ENCODE measurements at places on chromosomes 4 and X.
A peak's percentile ranks its signal among the peaks of the same experiment; 100 is the strongest.

GRCh38 chr4:188411805-188412204 is 272.6 kb downstream of the TRIML1 start:
- DNase-seq, result no peak

- DNase-seq, result no peak
These were observed 38.8 kb upstream of the ADGRA3 start for GRCh38 chr4:22554670-22555069.

DNA sequence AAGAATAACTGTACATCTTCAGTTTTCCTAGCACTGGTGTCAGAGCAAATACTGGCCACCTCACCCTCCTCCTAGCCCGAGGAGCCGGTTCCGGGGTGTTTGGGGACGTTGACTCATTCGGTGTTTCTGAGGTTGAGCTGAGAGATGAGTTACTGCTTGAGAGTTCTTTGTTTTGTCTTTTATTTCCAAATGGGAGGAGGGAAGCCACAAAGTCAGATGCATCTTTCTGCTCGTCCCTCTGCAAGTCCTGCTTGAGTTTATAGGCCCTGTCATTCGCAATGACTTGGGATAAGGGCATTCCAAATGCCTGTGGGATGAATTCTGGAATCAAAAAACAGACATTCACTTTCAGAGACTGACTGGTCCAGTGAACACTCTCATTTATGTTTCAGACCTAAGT is 77.5 kb downstream of the HCCS start:
- no peak for DNase-seq

- DNase-seq, result no peak
These were observed 79.2 kb upstream of the GPM6A start for GRCh38 chr4:175891231-175891630.

- no peak for DNase-seq
These were observed 77.2 kb upstream of the IL1RAPL2 start for GRCh38 chrX:104488811-104489210.

GRCh38 chrX:150205011-150205410 is 158.1 kb upstream of the MAMLD1 start:
- no peak for DNase-seq

GRCh38 chr4:22778547-22779163 is 85.9 kb downstream of the GBA3 start:
- DNase-seq, result no peak

- DNase-seq, result peak; percentile 16
These were observed 67.3 kb downstream of the ASB9 start for GRCh38 chrX:15202454-15203177.

GRCh38 chr4:58957711-58958110 is 1847.5 kb upstream of the IGFBP7 start:
- no peak for DNase-seq

GRCh38 chrX:39443240-39443639 is 642.0 kb downstream of the MID1IP1 start:
- DNase-seq, result no peak

DNA sequence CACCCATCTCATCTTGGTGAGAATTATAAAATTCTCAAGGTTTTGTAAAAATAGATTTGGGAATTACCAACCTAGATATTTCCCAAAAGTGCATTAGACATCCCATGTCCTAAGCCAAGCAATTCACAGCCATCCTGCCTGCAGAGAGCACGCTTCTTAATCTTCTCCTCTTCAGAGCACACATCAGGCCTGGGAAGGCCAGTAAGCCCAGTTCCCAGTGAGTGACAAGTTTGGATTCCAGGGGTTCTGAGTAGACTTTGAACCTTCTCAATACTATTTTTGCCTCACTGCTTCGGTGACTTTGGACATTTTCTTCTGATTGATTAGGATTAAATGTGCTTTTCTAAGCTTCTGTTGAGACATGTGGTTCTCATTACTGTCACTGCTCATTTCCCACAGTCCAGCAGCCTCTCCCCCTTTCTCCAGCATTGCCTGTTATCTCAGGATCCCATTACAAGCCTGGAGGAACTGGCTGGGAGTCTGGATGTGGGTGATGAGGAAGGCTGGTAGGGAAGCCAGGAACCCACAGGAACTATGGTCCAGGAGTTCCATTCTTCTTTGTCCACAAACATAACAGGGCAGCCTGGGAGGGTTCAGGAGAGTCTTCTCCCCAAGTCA is 56.4 kb upstream of the TMEM150C start:
- DNase-seq, result no peak

DNA sequence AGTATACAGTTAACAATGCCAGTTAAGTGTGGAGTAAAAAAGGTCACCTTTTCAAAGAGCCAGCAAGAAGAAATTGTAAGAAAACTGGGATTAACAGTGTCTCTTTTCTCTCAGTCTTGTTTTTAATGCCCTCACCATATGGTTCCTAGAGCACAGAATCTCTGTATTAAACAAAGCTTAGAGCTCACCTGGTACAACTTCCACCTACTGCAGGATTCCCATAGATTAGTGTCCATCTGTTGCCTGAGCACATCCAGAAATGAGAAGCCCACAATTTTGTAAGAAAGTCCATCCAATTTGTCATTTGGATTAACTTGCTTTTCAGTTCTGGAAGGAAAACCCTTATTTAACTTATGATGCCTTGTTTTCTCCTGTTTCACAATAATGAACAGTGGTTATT is 1037.1 kb downstream of the STPG2 start:
- no peak for DNase-seq

DNA sequence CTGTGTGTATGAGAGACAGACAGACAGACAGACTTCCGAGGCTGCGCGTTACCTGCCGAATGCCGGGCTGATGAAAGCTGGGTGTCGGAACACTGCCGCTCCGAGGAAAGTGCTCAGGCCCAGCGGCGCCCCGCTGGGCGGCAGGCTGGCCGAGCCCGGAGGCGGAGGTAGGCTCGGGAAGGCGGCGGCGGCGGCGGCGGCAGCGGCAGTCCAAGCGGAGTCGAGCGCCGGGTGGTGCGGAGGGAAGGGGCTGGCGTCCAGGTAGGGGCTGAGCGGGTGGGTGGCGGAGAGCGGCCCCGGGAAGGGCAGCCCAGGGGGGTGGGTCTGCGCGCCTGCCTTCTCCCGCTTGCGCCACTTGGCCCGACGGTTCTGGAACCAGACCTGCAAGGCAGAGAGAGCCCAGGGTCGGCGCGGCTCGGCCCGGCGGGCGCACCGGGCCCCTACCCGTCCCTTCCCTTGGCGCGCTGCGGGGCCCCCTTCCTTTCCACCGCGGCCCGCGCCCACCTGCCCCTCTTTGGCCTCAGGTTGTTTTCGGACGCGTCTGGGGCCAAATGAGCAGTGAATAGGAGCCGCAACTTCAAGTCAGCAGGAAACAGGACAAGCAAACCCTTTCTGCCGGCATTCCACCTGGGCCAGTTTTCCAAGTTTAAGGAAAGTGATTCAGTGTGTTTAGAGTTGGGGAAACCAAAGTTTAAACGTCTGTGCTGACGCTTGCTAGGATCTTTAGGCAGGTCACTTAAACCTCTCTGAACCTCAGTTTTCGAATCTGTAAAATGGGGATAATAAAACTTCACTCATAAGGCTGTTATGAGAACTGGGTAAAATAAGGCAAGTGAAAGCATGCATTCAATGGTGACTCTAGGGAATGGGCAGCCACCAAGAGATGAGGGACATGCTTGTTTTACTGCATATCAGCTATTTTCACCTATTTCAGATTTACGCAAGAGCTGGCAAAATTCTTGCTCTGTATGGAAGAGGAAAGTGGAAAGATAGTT is 8.4 kb downstream of the ARX start:
- DNase-seq, result no peak

GRCh38 chr4:109589605-109590004 is 29.6 kb downstream of the MCUB start:
- no peak for DNase-seq

DNA sequence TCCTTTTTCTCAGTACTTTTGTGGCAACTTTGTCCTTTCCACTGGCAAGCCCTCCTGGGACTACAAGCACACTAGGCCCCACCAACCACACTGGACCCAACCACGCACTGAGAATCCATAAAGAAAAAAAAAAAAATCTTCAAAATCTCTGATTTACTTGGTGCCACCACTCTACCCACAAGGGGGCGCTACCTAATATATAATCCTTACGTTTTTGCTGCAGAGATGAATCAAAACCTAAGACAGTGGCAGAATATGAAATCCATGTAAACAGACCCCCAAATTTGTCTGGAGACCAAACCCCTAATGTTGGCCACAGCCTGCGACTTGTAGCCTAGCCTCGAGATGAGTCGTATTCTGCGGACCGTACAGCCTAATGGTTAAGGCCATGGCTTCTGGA is 63.5 kb upstream of the ARHGAP36 start:
- DNase-seq, result peak; percentile 16

DNA sequence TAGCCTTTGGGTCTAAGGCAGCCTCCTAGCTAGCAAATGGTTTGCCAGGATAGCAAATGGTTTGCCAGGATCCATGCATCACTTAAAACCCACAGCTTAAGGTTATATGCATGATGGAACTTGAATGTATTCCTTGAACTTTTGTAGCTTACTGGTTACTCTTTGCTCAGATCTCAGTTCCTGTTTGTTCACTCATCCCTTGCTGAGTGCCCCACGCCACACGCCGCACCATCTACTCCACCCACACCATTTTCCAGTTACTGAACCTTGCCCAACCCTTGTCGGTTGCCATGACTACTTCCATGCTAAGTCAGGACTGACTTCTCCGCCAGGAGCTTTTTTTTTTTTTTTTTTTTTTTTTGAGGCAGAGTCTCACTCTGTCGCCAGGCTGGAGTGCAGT is 29.5 kb upstream of the XIAP start:
- no peak for DNase-seq

- no peak for DNase-seq
These were observed 4.2 kb downstream of the MYL5 start for GRCh38 chr4:678331-679103.

- DNase-seq, result no peak
These were observed 18.1 kb downstream of the SEC24B start for GRCh38 chr4:109451544-109452273.

DNA sequence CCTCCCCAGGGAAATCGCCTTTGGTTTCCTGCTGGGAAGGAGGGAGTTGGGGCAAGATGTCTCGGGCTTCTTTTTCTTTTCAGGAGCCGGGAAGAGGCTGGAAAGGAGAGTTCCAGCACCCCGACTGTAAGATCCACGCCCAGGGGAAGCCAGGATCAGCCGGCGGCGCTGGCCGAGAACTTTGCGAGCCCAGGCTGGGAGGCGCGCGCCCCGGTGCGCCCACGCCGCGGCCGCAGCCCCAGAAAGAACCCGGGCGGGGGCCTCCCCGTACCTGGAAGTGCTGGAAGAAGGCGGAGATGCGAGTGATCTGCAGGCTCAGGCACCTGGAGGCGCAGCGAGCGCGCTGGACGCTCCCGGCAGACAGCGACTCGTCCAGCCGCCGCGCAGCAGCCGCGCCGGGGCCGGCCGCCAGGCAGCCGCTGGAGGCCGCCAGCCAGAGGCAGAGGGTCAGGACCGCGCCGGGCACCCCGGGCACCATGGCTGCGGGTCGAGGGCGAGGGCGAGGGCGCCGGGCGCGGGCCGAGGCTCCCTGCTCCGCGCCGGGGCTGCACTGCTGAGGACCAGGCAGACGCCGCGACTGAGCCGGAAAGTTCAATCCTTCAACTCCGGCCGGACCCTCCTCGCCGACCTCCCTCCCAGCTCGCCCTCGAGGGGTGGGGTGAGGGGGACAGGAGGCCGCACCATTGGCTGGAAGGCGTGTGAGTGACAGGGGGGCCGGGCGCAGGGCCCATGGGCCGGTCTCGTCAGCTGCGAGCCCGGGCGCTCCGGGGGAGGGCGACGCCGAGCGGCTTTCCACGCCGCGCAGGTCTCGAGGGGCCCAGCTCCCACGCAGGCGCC is at the start of gene ANOS1:
ANOS1 (minus strand) TSS at position 579 of the 837 bp plus-strand sequence; CDS start at position 478, 101 bp downstream.
- DNase-seq, result no peak

- no peak for DNase-seq
These were observed 50.4 kb downstream of the PHKA1 start for GRCh38 chrX:72663737-72664136.

GRCh38 chr4:124483048-124483906 is 229.3 kb downstream of the ANKRD50 start:
- DNase-seq, result no peak

DNA sequence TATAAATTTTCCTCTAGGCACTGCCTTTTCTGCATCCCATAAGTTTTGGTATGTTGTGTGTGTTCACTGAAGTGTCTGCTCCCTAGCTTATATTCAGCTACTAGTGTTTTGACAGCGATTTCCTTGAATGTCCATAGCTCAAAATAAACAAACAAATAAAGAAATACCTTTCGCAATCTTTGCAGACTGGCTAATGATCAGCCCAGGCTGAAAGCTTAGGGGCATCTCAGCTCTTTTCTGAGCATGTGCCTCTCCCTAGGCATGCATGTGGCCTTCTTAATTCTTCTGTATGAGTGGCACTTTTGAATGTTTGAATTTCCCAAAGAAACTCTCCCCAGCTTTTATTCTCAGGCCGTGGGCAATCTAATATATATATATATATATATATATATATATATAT is 44.6 kb upstream of the SHROOM4 start:
- DNase-seq, result no peak

- no peak for DNase-seq
These were observed 521.5 kb downstream of the INPP4B start for GRCh38 chr4:142324572-142324971.

DNA sequence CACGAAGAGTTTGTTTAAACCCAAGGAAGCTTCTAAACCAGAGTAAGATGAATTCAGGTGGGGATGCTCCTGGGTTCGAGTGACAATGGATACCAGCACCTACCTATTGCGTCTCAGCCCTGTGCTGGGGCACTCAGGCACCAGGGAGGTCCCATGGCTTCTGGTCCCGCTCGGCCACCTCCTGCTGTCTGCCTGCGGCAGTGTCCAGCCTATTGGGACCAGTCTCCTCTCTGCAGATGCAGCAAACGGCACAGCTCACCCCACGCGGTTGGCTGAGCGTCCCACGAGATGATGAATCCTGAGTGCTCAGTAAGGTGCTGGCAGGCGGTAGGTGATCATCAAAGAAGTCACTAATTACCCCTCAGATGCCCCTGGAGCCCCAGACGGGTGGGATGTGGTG is 75.2 kb downstream of the ACOX3 start:
- DNase-seq, result no peak

DNA sequence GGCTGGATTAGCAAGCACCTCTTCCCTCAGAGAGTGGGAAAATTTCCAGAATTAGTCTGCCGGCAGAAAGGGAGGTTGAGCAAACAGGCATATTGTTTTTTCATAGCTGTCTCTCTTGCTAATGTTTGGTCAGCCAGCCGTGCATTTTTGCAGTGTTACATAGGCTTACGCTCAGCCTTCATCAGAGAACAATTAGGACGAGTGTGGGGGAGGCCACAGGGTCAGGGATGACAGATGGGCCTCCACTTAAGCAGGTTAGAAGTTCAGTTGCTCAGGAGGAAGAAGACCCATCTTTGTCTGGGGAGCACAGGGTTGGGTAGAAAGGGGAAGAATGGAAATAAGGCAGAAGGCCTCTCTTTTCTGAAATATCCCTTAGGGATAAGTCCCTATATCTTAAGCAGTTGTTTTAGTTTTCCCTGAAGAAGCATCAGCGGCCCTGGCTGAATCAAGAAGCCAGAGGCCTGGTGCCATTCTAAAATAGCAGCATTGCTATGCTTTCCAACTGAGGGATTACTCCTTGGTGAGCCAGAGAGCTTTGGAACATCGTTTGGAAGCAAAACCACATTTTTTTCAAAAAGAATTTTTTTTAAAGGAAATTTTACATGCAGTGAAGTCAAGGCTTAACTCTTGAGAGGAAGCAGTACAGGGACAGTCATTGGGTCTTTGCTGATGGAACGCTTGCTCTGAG is 118.8 kb downstream of the SMIM20 start:
- no peak for DNase-seq
